ENCODE measurements at places on chromosomes 5 and 9.

DNA sequence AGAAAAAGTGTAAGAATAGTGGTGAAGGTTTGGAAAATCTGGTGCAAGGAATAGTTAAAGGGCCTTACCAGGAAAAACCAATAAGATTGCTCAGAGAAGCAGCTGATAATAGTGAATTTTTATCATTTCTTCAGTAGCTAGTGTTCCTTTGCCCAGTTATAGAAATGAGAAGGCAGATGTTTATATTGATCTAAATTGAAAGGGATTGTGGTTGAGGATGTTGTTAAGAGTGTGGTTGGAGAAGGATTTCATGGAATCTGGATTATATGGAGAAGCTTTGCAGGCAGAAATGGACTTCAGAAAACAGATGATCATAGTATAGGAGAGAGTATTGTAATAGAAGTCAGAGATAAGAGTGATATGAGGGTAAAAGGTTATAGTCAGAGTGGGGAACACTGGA is 102.6 kb downstream of the XRCC4 start:
- no peak for DNase-seq

DNA sequence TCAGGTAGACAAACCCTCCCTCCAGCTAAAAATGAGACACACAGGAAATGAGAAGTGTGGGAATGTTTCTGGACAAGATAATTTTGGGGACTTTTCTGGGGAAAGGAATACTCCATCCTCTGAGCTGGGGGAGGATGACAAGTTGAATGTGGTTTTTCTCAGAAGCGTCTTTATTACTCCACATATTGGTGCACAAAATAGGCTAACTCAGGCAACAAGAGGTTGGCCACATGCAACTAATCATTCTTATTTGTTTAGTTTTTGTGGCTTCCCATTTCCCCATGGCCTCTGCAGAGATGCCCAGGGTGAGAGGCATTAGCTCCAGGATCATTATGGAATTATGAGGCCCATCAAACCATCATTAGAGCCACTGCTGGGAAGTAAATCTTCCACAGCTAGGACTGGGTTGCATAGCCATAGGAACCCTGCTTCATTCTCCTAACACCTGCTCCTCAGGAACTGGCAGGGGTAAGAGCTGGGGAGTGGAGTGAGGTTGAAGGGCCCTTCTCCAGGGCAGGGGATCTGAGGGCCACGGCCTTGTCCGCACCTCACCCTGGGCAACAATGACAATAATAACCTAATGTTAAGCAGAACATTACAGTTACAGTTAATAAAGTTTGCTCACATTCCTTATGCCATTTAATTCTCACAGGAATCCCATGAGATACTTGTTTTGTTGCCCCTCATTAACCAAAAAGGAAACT is 9.3 kb upstream of the SIL1 start:
- DNase-seq, result no peak

DNA sequence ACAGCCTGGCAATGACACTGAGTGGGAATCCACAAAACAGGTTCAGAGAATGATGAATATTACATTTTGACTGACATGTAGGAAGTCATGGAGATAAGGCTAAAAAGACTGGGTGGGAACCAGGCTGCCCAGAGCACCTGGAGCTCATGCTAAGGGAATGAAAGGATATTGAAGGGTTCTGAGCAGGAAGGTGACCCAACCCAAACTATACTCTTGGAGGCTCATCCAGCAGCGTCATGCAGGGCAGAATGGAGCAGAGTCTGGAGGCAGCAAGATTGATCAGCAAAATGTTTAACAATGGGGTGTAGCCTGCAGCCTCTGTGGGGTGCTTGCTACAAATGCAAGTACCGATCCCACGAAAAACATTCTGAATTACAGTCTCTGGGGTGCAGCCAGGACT is 120.2 kb downstream of the PSD2 start:
- DNase-seq, result no peak

GRCh38 chr5:55226027-55226933 is 835 bp downstream of the MCIDAS start:
- DNase-seq, result peak; percentile 95

GRCh38 chr5:74940782-74941353 is 74.7 kb upstream of the FAM169A start:
- no peak for DNase-seq

DNA sequence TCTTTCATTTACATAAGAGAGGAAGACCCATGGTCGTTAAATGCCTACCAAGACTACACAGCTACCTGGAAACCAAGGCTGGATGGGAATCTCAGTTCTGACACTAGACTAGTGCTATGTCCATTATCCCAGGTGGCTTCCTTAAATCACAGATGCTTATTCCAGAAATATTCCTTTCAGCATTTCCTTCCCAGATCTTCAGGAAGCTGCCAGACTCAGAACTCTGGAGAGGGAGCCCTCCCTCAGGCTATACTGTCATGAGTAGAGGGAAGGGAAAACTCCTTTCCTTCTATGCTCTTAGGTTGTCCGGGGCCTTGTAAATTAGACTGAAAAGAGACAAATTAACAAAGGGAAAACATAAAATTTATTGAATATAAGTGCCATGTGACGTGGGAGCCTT is 20.8 kb downstream of the FREM1 start:
- DNase-seq, result no peak

DNA sequence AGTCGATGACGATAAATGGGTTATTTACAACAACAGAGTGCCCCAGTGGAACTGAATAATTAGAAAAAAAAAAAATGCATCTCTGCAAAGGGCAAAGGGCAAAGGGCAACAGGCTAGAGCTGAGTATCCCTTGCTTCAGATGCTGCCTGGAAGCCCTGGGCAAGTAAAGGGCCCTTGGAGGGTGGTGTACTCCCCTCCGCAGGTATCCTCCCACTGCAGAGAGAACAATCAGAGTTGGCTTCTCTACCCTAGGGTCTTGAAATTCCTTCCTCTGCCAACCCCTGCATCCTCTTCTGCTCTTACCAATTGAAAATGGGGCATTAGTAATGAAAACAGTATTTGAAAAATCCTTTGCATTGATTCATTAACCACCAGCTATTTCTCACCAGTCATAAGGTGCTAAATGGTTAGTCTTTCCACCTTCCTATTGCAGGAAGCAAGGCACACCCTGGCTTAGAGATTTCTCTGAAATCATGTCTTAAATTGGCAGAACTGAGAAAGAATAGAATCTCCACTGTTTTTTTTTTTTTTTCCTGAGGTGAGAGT is 122.6 kb downstream of the SEMA6A start:
- DNase-seq, result no peak

DNA sequence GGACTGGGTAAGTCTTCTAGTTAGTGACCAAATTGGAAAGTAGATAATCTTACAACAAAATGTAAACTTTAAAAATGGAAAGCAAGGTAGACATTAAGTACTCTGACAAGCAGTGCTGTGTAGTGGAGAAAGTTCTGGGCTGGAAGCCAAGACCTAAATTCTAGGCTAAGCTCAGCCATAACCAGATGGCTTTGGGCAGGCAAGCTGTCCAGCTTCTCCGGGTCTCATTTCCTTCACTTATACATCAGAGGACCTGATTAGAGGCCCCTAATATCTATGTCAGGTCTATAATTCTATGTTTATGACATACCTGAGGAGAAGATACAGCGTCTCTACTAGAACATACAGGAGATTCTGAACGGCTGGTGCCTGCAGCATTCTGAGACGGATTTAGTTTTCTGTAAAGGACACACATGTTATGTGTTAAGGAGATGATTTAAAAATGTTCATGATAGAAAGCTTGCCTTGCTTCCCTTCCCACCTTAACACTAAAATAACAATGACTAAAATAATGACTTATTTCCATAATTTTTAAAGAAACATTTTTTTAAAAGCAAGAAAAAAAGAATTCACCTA is 61.2 kb downstream of the ELL2 start:
- no peak for DNase-seq

GRCh38 chr5:135433681-135434426 is 13.3 kb downstream of the DCANP1 start:
- DNase-seq, result no peak

DNA sequence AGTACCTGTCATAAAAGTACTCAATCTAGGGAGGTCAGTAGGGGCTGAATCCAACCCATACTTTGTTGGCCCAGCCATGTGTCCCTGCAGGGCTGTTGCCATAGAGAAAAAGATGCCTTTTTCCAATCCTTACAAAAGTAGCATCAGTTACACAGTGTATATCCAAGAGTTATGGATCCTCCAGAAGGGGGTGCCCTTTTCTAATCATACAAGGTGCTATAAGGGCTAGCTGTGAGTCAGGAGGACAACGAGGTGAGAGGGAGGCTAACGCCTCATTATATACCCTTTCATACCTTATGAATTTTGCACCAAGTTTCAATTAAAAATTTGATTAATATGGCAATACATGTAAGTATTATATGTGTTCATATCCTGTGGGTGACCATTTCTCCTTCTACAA is 4.8 kb downstream of the KIAA0825 start:
- peak; percentile 24 for DNase-seq

- DNase-seq, result no peak
These were observed 67.0 kb upstream of the NMUR2 start for GRCh38 chr5:152472083-152472482.

DNA sequence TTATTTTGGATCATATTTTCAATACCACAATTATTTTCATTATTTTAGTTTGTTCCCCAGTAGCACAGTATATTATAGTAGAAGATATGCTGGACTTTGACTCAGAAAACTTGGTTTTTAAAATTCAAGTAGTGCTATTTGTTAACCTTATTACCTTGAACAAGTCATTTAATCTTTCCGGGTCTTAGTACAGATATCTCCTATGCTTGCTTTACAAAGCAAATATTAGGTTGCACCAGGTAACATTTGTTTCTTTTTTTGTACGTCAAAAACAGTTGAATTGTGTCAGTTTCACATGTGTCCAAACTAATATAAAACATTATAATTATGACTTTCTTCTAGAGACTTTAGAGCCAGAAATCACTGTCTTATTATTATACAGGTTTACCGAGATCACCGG is 338.1 kb downstream of the ARL15 start:
- no peak for DNase-seq

- no peak for DNase-seq
These were observed 159.2 kb upstream of the ALDH1B1 start for GRCh38 chr9:38233343-38233742.

GRCh38 chr5:142484821-142485387 is 160.1 kb upstream of the SPRY4 start:
- DNase-seq, result no peak

GRCh38 chr9:134268747-134269146 is 57.5 kb upstream of the RXRA start:
- no peak for DNase-seq

DNA sequence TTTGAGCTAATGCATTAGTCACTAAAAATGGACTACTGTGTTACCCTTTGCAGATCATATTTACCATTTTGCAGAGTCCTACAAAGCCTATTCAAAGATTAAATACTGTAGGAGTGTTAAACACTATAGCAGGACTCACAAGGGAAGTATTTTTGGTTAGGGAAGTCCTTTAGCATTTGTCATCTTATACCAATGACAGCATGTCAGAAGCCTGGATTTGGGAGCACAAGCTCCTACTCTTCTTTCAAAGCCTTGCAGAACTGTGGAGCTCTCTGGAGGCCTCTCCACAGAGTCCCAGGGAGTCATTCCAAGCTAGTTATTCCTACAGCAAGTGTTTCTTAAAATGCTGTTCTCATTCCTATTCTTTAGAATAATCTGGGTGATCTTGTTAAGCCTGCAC is 288.8 kb downstream of the PIK3R1 start:
- DNase-seq, result no peak

DNA sequence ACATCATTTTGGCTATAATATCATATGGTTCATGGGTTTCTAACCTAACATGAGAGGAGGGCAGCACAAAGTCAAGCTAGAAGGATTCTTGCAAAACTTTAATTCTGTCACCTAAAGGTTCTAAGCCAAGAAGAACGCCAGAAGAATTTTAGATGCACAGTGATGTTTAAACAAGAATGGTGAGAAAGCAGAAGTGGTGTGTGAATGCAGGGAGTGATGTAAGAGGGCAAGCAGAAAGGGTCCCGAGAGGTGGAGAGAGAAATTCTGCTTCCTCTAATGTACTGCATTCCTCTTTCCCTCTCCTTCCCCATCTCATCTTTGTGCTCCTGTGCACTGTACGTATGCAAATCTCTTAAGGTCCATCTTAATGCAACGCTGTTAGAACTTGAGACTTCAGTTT is 2.1 kb upstream of the TRMO start:
- DNase-seq, result no peak

DNA sequence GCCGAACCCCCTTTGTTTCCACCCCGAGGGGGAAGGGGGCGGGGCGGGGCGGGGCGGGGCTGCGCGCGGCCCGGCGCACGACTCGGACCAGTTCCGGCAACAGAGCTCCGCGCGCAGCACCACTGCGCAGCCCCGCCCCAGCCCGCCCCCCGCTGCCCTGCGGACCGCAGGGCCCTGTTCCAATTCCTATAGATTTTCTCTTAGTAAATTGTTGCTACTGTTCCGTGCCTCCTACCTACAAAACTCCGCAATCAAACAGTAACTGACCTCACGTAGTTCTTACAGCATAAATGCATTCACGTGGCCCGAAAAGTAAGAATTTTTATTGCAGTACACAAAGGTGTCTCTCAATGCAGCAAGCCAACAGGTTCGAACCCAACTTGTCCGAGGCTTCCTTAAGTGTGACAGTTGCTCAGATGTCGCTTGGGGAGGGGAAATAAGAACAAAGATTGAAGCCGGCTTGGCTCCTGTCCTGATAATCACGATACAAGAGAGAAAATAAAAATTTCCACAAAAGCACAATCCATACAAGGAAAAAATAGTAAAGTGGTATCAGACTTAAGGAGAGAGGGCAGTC is 1.2 kb upstream of the RNF38 start:
- peak; percentile 92 for DNase-seq

DNA sequence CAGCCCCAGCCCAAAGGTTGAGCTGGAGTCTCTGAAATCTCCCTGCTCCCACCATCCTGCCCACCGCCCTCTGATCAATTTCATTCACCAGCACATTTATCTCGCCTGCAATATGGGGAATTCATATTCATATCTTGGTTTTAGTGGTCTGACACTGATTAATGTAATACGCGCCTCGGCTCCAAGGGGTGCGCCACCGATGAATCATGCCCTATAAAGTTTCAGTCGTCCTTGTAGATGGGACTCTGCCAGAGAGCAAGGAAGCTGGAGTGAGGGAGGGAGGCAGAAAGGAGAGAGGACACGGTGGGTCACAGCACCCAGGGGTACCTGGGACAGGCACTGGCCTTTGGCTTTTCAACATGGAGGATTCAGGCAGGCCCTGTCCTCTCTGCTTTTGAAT is 8.9 kb downstream of the IRX1 start:
- no peak for DNase-seq

GRCh38 chr5:32551194-32551593 is 34.2 kb upstream of the SUB1 start:
- no peak for DNase-seq

DNA sequence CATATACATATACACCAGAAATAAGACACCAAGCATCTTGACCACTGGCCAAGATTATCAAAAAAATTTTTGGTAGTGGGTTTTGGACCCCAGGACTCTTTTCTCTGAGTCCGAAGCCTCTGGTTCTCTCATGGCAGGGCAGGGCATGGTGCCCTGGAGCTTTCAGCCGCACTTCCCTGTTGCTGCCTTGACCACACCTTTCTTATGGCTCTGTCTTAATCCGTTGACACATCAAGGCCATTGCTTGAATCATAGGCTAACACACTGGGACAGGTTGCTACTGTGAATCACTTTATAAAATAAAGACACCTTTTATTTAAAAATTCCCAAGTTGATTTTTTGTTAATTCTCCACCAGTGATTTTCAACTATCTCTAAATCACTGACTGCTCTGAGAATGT is 45.4 kb upstream of the CAST start:
- DNase-seq, result no peak
